ENCODE measurements at places on chromosomes 12 and 14.

DNA sequence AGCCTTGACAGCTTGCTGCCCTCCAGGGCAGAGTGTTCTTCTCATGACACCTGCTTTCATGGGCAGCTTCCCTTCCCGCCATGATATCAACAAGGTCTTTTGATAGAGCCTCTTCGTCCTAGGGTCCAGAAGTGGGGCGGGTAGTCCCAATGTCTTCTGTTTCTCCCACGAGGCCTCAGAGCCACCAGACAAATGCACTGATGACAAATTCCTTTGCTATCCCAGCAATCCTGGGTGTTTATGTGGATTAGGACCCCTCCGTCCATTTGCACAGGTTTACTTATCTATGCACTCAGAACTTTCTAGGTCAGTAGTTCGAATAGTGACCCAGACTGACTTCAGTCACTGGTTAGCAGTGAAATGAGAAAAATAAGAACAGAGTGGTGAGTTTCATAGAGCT lies 52.6 kb upstream of the PRMT8 start:
- peaks cover 29% of the 10 kb centered on the region for H3K27me3 ChIP-seq
- no peak for DNase-seq
- H3K4me1 ChIP-seq = no peaks in the 10 kb centered on the region
- H3K4me3 ChIP-seq = no peak overlapping the region
- H3K27ac ChIP-seq = no peak overlapping the region

GRCh38 chr14:102898776-102899515 lies 23.5 kb upstream of the AMN start:
- no peaks in the 10 kb centered on the region for H3K27me3 ChIP-seq
- H3K27ac ChIP-seq = no peak overlapping the region
- DNase-seq = no peak
- H3K4me1 ChIP-seq = no peaks in the 10 kb centered on the region
- H3K4me3 ChIP-seq = no peak overlapping the region

DNA sequence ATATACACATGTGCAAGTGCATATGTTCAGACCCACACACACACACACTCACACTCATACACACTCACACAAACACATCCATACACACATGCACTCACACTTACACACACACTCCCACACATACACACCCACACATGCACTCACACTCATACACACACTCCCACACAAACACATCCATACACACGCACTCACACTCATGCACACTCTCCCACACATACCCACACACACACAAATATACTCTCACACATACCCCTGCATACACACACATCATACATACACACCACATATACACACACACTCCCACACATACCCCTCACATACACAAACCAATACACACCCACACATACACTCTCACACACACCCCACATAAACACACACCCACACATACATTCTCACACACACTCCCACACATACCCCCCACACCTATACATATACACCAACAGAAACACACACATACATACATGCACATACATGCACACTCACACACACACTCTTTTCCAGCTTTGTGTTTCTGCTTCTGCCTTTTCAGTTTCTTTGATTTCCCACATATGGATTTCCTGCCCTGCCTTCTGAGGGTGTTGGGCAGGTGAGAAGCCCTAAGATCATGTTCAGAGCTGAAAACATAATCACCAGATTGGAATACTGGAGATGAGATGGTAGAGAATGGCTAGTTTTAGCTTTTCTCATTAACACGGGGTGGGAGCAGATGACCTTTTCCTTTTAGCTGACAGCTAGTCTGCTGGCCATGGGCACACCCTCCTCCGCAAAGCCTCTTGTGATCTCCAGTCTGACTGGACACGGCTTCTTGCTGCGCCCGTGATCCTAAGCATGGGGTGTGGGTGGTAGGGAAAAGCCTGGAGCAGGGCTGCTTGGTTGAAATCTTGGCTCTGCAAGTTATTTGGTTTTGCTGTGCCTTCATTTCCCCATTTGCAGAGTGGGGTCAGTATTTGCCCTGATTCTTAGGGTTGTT lies 214.0 kb downstream of the CHST11 start:
- peaks cover 29% of the 10 kb centered on the region for H3K4me1 ChIP-seq
- DNase-seq = no peak
- no peaks in the 10 kb centered on the region for H3K36me3 ChIP-seq
- no peak overlapping the region for H3K27ac ChIP-seq
- no peak overlapping the region for H3K4me3 ChIP-seq
- peaks cover 5% of the 10 kb centered on the region for H3K27me3 ChIP-seq

DNA sequence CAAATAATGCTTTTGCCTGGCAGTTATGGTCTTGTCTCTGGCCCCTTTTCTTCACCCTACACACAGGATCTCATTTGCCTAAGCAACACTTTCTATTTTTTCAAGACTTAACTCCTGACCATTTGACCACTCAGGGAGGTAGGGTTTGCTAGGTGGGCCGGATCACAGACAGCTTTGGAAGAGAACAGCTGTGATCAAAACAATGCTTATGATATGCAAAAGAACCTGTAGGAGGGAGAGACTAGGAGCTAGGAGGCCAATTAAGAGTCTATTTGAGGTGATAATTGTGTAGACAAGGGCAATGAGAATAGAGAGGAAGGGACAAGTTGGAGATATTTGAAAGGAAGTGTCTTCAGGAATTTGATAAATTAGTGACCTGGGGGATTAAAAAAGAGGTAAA lies 12.3 kb upstream of the DACT1 start:
- peaks cover 15% of the 10 kb centered on the region for H3K27me3 ChIP-seq
- peak overlapping the region; percentile 32 for H3K27ac ChIP-seq
- H3K36me3 ChIP-seq = no peaks in the 10 kb centered on the region
- peaks cover 2% of the 10 kb centered on the region for H3K4me1 ChIP-seq
- no peak overlapping the region for H3K4me3 ChIP-seq
